ENCODE measurements at places on chromosomes 7 and 10.

- DNase-seq: no peak
These were observed 40.5 kb downstream of the HTR7 start for GRCh38 chr10:90817128-90817889.

- no peak for DNase-seq
These were observed 317.1 kb upstream of the NPVF start for GRCh38 chr7:25545124-25546008.

GRCh38 chr10:34492081-34492480, 323.0 kb downstream of the PARD3 start:
- no peak for DNase-seq

GRCh38 chr7:24980534-24981170, 674 bp upstream of the OSBPL3 start:
- DNase-seq: peak; percentile 37

GRCh38 chr7:36283711-36284130, 105.9 kb upstream of the ANLN start:
- no peak for DNase-seq

- DNase-seq: no peak
These were observed 3.1 kb downstream of the HPS6 start for GRCh38 chr10:102068216-102068615.

GRCh38 chr10:102642736-102643335, 1.4 kb upstream of the TRIM8 start:
- peak; percentile 60 for DNase-seq

- no peak for DNase-seq
These were observed 99.3 kb downstream of the DIP2C start for GRCh38 chr10:589961-590680.

GRCh38 chr10:43930777-43931176, 282.1 kb upstream of the ZNF32 start:
- DNase-seq: no peak

DNA sequence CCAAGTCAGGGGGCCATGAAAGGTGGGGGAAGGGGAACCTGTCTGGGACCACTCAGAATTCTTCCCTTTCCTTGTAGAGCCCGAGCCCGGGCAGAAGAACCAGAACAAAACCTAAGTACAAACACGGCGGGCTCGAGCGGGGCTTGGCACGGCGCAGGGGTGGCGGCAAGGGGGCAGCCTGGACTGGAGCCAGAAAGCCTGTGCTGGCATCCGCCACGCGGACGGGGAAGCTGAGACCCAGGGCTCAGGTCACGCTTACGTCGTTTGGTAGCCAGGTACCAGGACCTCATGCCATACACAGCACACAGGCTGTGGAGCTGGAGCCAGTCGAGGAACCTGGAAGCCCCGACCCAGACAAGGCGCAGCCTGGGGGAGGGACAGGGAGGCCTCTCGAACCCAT, 6.6 kb upstream of the GPER1 start:
- DNase-seq: no peak

DNA sequence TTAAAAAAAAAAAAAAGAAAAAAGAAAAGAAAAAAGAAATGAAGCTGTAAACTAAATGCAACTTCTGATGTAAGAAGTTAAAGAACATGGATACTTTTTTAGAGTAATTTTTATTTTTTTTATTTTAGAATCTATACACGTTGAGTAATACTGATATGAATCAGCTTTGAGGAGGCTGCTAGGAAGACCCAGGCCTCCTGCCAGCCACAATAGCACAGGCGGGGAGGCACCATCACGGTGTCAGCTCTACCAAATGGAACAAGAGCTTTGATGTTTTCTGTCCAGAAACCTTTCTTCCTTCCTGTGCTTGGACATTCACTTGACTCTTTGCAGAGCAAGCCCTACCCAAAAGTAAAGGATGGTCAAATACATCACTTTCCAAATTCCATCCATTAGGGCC, 45.3 kb upstream of the EGR2 start:
- no peak for DNase-seq

DNA sequence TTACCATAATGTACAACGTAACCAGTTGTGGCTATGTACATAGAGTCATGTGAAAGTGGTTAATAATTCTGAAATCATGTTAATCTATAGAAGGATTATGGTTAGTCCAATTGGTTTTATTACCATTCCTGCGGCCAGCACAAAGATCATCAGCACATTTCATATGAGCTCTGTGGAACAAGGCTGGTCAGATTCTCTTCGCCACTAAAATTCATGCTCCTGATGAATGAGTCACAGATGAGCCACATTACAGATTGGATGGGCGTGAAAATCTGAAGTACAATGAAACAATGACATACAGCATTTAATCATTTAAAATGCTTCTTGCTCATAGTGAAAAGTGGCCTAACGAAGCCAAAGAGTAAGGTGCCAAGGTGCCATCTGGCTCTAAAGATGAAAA, 716.2 kb upstream of the PHF14 start:
- DNase-seq: no peak

- no peak for DNase-seq
These were observed 124.8 kb downstream of the LHFPL3 start for GRCh38 chr7:104453190-104453589.

GRCh38 chr7:130367088-130367755, 13.1 kb upstream of the CPA1 start:
- DNase-seq: no peak

DNA sequence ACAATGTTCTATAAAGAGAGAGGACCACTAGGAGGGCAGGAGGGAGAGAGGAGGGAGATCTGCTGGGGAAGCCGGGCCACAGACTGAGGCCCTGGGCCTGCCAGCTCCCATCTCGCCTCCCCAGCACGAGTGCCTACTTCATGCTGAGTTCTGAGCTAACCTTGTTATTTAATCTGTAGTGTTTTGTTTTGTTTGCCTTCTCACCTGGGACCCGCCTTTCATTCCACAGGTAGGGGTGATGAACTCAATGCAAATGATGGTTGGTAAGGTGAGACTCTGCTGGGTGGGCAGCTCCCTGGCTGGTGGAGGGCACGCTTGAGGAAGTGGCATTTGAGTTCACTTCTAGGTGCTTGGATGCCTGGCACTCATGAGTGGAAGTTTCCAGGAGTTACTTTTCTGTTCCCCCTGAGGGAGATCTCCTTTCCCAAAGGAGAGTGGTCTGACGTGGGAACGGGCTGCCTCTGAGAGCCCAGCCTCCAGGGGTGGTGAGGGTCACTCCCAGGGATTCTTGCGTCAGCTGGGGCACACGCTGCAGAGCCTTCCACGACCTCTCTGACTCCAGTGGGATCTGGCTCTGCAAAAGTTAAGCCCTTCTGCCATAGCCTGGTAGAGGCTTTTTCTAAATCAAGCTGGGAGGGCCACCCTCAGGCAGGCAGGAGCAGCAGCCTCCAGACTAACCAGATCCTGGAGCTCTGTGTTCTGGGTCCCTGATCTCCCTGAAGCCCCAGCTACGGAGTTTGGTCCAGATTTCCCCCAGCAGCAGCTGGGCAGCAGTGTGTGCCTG, 22.4 kb downstream of the UBTD1 start:
- DNase-seq: no peak

DNA sequence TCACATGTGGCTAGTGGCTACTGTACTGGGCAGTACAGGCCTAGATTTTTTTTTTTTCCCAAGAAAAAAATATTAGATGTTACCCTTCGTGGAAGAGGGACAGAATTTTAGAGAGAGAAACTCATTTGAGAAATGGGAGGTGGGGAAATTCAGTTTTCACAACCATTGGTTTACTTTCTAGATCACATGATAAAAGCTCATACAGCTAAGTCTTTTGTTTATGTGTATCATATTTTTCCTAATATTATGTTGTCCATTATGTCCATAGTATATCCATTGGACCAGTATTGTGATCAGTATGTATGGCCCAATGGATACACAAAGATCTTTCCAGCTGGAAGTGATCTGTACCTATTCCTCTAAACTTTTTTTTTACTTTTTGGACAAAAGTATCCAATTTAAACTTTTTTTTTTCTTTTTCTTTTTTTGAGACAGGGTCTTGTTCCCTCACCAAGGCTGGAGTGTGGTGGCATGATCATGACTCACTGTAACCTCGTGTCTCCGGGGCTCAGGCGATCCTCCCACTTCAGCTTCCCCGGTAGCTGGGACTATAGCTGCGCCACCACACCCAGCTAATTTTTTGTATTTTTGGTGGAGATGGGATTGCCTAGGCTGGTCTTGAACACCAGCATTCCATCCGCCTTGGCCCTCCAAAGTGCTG, 4.1 kb downstream of the CALU start:
- DNase-seq: no peak

- no peak for DNase-seq
These were observed 83.0 kb upstream of the ADRB1 start for GRCh38 chr10:113960617-113961181.

GRCh38 chr10:22322641-22323160, 1.8 kb downstream of the BMI1 start:
- no peak for DNase-seq

- DNase-seq: no peak
These were observed 189.5 kb downstream of the ANKRD30A start for GRCh38 chr10:37314862-37315261.

DNA sequence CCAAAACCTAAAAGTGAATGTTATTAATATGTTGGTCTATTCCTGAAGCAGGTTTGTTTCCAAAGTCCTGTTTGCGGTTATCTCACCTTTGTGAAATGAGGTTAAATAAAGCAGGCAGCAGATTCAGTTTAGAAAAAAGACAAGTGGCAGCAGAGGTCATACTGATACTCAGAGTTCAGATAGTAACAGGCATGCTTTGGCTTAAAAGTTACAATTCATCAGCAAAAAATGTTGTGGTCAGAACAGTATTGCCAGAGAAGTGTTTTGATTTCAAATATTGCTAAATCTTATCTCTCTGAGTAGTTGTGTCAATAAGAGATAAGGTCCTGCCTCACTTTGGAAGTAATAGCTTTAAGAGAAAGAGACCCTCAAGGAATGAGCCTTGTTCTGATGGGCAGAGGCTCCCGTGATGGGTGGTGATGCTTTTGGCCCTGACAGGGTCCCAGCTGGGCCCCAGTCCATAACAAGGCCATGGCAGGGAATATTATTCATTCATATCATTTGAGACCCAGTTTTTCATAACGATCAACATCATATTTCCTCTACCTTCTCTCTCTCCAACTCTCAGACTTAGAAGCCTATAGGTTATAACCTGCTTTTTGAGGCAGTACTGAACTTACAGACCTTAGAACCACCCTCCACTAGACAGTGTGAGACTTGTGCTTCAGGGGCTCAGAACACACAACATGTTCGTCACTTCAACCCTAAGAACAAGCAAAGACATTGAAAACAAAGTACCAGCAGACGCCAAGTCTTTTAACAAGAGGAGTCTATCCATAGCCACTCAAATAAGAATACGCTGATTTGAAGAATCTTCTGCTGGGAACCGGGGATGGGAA, 58.5 kb upstream of the AHR start:
- DNase-seq: no peak

DNA sequence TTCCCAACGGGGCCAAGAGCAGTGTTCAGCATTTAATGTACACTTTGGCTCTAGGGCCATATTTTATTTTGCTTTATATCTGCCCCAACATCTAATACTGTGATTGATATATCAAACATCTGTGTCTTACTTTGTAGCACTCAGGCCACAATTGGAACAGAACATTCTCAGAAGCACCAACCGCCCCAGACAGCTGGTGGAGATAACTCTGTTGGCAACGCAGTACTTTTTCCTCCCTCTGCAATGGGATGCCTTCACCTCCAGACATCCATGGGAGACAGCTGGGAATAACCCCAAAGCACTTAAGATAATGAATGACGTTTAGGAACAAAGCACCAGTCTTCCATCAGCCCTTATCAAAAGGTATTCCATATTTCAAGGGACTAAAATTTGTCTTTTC, 57.4 kb downstream of the PIP4K2A start:
- no peak for DNase-seq

DNA sequence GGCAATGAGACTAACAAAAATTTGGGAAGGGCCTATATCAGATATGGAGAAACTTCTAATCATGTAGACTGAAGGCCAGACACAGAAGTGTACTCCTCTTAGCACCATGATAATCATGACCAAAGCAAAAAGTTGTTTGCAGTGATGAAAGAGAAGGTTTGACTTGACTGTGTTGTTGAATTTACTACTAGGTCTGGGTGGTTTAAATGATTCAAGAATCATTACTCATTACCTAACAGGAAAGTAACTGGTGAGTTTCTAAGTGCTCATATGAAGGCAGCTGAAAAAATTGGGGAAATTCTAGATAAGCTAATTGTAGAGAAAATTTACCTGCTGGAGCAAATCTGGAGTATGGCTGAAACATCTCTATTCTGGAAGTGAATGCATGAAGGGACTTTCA, 451.5 kb upstream of the SORCS1 start:
- DNase-seq: no peak

- no peak for DNase-seq
These were observed 262.4 kb downstream of the CDK14 start for GRCh38 chr7:90858546-90858945.

GRCh38 chr7:90579181-90579688, 16.9 kb upstream of the CDK14 start:
- DNase-seq: no peak

DNA sequence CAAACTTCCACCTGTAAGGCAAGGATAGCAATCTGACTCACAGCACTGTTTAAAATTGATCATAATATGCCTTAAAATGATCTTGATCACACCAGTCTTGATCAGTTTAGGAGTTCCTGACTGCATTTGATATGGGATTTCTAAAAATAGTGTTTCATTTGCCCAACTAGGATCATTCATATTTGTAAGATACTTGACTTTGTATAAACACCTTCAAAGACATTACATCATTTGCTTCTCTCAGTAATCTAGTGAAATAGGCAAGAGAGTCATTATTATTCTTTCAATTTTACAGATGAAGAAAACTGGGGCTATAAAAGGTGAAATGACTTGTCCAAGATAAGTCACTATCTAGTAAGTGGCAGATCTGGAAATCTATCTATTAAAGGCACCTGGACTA, 521.1 kb downstream of the GATA3 start:
- DNase-seq: no peak

DNA sequence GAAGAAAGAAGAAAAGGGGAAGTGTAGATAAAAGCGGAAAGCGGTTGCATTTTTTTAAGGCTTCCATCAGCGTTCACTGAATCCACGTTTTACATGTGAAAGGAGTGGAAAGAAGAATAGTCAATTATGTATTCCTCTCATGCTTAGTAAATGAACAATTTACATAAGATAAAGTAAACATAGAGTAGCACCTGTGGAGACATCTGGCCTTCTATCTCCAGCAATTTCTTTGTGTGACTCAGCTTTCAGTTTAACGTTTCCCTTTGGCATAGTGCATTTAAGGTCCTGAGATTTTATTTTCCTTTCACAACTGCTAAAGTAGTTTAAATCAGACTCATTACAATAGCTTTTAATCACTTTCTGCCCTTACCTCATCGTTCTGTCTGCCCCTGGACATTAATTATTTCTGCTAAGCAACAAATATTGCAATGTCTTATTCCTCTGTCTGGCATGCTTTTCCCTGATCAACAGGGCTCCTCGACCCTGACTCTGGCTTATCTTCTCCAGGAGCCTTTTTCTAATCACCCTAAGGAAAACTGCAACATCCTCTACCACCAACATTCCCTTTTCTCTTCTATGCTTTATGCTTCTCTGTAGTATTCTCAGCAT, 383.5 kb upstream of the VWC2 start:
- DNase-seq: no peak

DNA sequence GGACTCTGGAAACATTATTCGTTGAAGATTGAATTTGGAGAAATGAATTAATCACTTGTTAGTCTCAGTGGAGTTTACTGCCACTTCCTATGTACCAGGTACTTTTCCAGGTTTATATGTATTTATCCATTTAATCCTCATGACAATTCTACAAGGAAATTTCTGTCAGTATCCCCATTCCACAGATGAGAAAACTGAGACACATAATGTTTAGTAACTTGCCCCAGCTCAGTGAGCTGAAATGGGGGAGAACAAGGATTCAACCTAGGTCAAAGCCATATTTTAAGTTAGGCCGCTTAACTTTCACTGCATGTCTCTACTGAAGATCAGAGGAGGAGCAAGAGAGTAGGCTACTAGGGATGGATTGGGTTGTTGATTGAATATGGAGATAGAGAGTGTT, 4.6 kb upstream of the SCIN start:
- no peak for DNase-seq
